Occipital lobe (tissue), 3 donors: ENCODE measurements at places on chromosomes 11 and 22.

DNA sequence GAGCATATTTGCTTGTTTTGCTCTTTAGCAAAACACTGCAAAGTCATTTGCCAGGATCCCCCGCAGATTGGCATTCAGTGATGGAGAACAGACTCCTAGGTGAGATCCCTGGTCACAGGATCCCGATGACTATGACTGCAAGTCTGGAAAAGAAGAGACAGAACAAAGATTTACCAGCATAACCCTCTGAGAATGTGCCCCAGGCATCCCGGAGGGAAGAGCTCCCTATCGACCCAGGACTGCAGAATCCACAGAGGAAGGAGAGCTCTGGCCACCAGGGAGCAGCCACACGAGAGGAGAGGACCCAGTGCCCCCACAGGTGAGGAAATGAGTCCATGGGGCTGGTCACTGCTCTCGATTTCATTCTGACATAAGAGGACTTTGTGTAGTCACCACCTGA lies 105.2 kb downstream of the ZNF280B start:
- DNase-seq, result no peak

GRCh38 chr22:43883012-43883661 lies 8.7 kb downstream of the PNPLA5 start:
- no peak for DNase-seq

DNA sequence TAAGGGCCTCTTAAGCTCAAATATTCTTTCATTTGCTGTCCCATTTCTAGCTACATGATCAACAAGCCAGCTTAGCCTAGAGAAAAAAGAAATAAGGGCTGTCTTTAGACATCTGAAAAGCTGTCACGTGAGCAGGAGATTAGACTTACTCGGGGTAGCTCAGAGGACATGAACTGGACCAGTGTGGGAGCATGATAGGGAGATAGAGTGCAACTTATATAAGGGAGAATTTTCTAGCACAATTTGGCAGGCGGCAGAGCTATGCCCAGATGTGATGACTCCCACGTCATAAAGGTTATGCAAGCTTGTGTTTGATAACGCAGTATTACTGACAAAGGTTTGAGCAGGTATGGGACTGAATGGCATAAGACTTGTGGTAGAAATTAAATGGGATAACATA lies 28.2 kb upstream of the TPBGL start:
- no peak for DNase-seq

- DNase-seq, result no peak
Observed at GRCh38 chr11:71476926-71477640, 24.1 kb downstream of the NADSYN1 start.

GRCh38 chr11:86941077-86941870 lies 13.9 kb downstream of the FZD4 start:
- no peak for DNase-seq

- DNase-seq, result no peak
Observed at GRCh38 chr11:67024966-67025365, 2.0 kb downstream of the SYT12 start.

DNA sequence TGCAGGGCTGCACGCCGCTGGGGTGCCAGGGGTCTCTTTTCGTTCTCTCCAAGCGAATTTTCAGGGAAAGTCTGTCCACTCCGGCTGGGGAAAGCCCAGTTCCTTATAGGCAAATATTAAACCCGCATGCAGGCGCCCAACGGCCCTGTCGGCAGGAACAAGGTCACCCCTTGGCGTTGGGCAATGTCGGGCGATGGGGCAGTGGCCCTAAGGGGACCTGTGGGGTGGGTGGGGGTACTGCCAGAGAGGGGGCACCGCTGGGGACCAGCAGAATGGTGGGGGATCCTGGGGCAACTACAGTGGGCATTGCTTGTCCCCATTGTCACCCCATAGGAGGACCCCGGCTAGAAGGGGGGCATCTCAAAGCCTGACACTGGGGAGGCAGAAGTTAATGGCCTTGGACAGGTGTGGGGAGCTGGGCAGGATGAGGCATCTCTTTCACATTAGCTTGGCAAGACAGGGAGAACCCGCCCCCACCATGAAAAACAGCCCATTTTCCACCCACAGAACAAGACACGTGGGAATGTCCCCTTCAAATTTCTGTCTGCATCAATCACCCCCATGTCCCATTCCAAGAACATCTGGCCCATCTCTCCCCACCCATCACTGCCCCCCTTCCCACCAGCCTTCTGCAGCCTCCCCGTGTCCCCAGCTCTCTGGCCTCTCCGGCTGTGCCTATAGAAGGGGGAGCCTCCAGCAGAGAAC lies 5.5 kb upstream of the IGF2 start:
- no peak for DNase-seq

DNA sequence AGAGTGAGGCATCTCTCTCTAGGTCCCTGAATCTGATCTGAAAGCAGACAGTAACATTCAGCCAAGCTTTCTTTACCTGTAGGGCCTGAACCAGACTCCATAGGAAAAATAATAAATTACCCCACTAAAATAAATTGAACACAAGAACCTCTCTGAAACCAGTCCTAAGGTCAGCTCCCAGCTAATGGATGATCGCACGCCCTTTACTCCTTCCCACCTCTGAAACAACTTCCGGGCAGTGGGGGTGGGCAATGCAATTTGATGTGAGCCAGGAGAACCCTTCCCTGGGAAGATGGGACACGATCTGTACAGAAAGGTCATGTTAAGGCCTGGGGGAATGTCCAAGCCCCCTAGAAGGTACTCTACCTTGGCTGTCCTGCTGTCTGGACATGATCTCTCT lies 71.2 kb downstream of the MICAL3 start:
- no peak for DNase-seq

DNA sequence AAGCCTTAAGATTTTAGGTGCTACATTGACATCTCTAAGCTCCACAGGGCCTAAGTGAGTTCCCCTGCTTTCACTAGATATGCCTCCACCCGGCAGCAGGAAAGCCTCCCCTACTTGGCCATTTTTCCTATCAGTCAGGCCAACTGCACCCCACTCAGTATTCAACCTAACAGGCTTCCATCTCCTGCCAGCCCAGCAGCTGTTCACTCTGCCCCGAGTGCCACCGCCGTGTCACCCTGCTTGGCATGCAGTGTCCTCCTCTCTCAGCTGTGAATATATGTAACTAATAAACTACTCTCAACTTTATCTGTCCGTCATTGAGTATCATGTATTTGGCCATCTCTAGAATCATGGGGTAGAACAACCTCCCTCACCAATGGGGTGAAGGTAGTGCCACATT lies 9.0 kb upstream of the OR6M1 start:
- no peak for DNase-seq

DNA sequence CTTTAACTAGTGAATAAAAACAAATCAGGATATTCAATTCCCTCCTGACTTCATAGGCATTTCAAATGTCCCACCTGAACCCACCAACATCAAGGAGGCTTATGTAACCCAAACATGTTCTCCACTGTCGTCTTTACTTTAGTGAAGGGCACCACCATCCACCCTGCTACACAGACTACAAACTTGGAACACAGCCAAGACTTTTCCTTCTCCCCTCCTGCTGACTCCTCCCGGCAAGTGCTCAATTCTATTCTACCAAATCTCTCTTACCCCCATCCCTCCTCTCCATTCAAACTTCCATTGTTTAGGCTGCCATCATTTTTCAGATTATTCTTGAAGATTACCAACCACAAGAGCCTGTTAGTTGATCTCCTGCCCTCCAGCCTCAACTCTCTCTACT lies 24.3 kb downstream of the SAAL1 start:
- DNase-seq, result no peak

DNA sequence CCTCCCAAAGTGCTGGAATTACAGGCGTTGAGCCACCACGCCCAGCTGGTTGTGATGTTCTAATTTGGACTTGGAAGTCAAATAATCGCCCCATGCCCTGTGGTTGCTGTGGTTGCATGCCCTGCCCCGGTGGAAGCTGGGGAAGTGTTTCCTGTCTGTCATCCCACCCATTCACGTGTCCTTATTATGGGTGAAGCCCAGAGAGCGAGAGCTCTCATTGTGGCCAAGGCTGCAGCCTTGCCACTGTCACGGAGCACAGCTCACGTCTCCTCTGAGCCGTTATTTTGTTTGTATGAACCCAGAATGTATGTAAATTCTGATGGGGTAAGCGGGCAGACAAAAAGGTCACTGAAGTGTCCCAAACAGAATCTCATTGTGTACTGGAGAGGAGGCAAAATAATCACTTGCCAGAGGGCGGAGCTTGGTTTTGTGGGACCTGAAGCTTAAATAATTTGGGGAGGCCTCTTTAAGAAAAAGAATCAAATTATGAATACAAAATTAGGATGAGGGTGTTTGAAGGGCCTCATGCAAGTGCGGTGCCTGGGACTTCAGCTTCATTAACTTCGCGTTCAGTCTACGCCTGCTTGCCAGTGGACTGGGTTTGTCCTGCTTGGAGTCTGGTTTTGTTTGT lies 25.8 kb upstream of the TREH start:
- DNase-seq, result no peak

GRCh38 chr11:61688365-61689163 lies 8.4 kb downstream of the DAGLA start:
- DNase-seq, result no peak

DNA sequence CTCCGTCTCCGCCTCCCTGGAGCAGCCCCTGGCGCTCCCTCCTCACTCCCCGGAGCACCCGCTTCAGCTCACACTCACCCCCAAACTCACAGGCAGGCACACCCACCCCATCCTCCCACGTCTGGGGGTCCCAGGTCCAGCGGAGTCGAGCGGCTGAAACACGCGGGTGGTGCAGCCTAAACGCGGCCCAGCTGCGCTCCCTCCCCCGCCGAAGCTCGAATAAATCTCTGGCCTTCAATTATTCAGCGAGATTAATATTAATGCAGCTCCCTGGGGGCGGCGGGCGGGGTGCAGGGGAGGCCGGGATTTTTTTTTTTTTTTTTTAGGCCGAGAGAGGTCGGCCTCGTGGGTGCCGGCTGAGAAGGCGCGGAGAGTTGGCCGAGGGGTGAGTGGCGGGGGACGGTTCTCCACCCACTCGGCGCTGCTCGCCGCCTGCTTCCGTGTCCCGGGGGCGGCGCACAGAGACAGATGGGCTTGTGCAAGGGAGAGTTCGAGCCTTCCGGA lies 524 bp upstream of the SLC1A2 start:
- no peak for DNase-seq

- DNase-seq, result no peak
Observed at GRCh38 chr11:120637131-120637530, 125.6 kb downstream of the GRIK4 start.

GRCh38 chr11:113023228-113023627 lies 62.0 kb downstream of the NCAM1 start:
- no peak for DNase-seq

DNA sequence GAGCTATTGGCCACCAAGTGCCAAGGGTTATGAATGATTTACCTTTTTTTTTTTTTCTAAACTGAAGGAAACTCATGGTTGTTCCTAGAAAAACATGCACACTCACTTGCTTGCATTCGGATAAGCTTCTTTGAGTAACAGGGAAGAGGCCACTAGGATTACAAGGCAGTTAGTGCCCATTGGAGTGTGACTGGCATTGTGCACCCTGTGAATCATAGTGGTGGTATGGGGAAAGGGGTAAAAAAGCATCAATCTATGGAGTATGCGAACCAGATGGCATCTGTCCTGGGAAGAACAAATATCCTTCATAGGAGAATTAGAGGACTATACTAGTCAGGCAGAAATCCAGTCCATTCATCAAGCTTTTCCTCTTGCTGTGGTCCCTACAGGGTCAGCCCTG lies 24.2 kb downstream of the CD44 start:
- no peak for DNase-seq

GRCh38 chr22:36455571-36456463 lies 25.6 kb downstream of the TXN2 start:
- no peak for DNase-seq

DNA sequence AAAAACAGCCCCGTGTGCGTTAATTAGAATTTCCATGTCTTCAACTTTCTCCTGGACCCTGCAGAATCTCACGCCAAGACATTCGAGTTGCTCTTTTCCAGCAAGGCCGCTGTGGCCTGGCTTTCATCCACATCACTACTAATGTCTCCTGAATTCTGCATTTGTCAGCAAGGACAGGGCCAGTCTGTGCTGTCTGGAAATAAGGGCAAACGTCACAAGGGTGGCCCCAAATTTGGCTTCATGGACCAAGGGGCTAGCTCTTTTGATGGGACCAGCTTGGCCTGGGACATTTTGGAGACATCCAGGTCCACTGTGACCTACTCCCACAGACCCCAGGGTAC lies 33.4 kb downstream of the KCNQ1OT1 start:
- DNase-seq, result no peak

GRCh38 chr11:46484101-46484500 lies 92.5 kb upstream of the CHRM4 start:
- DNase-seq, result no peak

- no peak for DNase-seq
Observed at GRCh38 chr22:31295360-31295759, 3.1 kb upstream of the PIK3IP1 start.

- no peak for DNase-seq
Observed at GRCh38 chr22:37267135-37267587, 15.1 kb upstream of the CYTH4 start.

DNA sequence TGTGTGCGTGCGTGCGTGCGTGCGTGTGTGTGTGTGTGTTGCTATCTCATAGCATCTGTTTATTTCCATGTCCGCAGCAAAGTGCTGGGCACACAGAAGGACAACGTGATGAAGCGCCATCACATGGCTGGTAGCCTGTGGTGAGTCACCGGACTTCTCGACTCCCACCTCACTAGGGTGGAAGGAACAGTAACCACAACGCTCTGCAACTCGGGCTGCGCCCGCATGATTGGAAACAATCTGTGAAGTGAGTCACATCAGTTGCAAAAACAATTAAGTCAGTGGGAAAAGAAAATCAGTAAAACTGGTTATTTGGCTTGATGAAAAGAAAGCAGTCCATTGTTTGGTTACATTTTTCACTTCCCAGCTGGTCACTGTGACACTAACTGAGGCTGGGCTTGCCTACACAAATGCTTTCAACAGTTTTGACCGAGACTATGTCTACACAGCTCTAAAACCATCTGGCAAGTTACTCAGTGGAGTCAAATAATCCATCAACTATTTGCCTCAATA lies 437.3 kb upstream of the CADM1 start:
- peak; percentile 69 for DNase-seq

GRCh38 chr11:126914941-126915340 lies 85.6 kb downstream of the KIRREL3 start:
- DNase-seq, result no peak

- DNase-seq, result no peak
Observed at GRCh38 chr22:41848468-41848867, 15.6 kb downstream of the SREBF2 start.

GRCh38 chr11:123474994-123475393 lies 44.9 kb downstream of the GRAMD1B start:
- DNase-seq, result no peak

DNA sequence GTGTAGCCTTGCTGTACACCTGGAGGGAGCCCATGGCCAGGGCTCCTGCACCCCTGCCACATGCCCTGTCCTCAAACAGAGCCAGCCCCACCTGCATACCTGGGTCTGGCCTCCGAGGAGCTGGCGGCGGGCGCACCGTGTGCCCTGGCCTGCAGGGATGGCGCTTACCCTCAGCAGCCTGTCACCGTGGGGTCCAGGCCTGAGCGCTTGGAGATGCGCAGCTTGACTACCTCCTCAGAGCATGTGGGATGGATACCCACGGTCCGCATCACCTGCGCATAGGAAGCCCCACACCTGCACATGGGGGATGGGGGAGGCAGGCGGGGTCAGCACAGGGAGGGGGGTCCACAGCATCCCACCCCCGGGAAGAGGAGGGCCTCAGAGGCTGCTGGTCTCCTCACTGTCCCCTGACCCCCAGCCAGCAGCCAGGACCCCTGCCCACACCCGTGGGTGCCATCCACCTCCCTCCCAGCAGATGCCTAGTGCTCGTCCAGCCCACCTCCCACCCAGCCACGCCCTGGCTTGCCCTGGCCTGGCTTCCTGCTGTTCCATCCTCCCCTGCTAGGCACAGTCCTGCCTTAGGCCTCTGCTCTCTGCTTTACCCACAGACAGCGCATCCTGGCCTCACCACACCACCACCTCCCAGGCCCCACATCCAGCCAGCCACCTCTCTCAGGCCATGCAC lies 22.4 kb upstream of the GNB1L start:
- no peak for DNase-seq
